ENCODE measurements at places on chromosomes 4 and X. TPM values are rescaled to one million over a fixed set of nuclear protein-coding genes. Genes with fewer than 3 reads are reported as not detected.

BEX4 gene
- 19.1 TPM for total RNA-seq

GRCh38 chrX:255923-256331 is 25.3 kb upstream of the PLCXD1 start:
- DNase-seq: no peak

SEC24B gene
- 23.4 TPM for total RNA-seq

- no peak for DNase-seq
Measured at GRCh38 chr4:153963216-153963615, 174.3 kb upstream of the SFRP2 start.

PRDM5 gene
- 2.2 TPM for total RNA-seq

DNA sequence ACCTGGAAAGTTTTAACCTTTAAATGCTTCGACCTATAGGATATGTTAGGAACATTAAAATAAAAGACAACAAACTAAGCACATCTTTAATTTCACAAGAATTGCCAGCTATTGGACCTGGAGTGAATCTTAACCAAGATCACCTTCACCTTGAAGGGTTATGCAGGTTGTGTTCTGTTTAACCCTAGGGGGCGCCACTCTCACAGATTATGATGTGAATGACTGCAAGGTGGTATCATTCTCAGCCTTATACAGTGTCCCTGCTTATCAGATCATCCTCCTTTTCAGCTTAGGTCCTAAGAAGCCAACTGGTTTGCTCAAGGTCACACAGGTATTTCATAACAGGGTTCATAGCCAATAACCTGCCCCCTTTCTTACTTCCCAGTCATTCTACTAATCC is 23.5 kb downstream of the INTS6L start:
- DNase-seq: no peak

- no peak for DNase-seq
Measured at GRCh38 chr4:99979872-99980271, 29.8 kb upstream of the H2AZ1 start.

PALLD gene
- total RNA-seq: 5.9 TPM

- no peak for DNase-seq
Measured at GRCh38 chr4:113952452-113953029, 26.9 kb downstream of the ARSJ start.

HHIP gene
- 0.27 TPM for total RNA-seq

GRCh38 chr4:41132055-41132683 is 82.2 kb downstream of the APBB2 start:
- DNase-seq: no peak

MAGED4 gene
- total RNA-seq: 6.7 TPM

DCAF4L1 gene
- under 0.01 TPM for total RNA-seq

DNA sequence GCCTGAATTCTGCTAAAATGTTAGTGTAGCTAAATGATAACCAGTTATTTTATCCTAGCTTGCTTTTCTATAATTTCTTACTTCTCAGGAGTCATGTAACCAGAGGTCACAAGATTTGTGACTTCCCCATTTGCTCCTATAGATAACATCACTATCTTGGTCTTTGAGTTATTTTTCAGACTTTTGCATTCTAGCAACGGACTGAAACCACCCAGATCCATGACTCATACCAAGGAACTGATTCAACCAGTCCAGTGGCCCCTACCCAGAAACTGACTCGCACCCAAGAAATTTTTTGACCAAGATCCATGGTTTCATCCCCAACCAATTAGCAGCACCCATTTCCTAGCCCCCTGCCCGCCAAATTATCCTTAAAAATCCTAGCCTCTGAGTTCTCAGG is 50.0 kb downstream of the IQCM start:
- DNase-seq: no peak

RHOXF2 gene
- not detected for total RNA-seq

IL2 gene
- total RNA-seq: not detected

ETDA gene
- total RNA-seq: not detected

BGN gene
- not detected for total RNA-seq

- DNase-seq: no peak
Measured at GRCh38 chrX:37409278-37409677, 60.1 kb downstream of the PRRG1 start.

GRCh38 chrX:104427693-104428092 is 138.3 kb upstream of the IL1RAPL2 start:
- no peak for DNase-seq

DNA sequence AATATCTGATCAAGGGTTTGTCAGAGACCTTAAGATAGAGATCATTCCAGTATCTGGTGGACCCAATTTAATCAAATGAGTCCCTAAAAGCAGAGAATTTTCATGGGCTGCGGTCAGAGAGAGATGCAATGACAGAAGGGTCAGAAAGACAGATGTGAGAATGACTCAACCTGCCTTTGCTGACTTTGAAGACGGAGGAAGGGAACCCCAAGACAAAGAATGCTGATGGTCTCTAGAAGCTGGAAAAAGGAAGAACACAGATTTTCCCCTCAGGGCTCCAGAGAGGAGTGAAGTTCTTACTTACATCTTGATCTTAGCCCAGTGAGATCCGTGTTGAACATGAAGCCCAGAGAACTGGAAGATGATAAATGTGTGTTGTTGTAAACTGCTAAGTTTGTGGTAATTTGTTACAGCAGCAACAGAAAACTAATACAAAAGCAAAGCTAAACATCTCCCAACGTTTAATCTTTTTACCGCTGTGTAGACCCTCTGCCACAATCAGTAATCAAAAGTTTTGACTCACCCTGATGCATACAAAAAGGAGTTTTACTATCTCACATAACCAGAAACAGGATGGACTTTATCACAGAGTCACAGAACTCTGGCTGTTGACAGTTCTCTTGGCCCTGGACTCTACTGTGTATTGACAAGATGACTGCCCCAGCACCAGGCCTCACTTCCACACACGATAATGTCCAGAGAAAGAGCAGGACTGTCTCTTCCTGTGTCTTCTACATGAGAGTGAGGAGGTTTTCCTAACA is 70.2 kb upstream of the MAGEB2 start:
- DNase-seq: no peak

UGT8 gene
- 0.27 TPM for total RNA-seq

PIR gene
- total RNA-seq: 4.3 TPM
